ENCODE measurements at places on chromosomes 3 and 15.

GRCh38 chr3:155657161-155657560 is 87.7 kb downstream of the PLCH1 start:
- no peak for DNase-seq

GRCh38 chr15:48681353-48681752 is 35.8 kb upstream of the FBN1 start:
- DNase-seq: peak; percentile 94

DNA sequence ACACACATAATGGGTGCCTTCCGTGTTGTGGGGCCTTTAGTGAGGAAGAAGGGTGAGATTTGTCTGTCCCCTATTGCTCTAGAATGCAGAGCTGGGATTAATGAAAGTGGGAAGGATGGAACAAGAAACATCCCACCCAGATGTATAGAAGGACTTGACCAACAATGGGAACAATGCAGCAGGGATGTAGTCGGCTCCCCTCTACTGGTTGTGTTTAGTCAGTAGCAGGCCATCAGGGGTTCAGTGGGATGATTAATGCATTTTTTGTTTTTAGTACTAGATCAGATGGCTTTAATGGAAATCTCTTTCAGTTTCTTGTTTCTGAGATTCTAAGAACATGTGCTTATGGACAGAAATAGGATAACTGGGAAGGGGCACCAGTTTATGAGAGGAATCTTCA is 156.0 kb upstream of the ROPN1 start:
- no peak for DNase-seq

GRCh38 chr3:172586436-172586835 is 63.2 kb upstream of the TNFSF10 start:
- DNase-seq: no peak

DNA sequence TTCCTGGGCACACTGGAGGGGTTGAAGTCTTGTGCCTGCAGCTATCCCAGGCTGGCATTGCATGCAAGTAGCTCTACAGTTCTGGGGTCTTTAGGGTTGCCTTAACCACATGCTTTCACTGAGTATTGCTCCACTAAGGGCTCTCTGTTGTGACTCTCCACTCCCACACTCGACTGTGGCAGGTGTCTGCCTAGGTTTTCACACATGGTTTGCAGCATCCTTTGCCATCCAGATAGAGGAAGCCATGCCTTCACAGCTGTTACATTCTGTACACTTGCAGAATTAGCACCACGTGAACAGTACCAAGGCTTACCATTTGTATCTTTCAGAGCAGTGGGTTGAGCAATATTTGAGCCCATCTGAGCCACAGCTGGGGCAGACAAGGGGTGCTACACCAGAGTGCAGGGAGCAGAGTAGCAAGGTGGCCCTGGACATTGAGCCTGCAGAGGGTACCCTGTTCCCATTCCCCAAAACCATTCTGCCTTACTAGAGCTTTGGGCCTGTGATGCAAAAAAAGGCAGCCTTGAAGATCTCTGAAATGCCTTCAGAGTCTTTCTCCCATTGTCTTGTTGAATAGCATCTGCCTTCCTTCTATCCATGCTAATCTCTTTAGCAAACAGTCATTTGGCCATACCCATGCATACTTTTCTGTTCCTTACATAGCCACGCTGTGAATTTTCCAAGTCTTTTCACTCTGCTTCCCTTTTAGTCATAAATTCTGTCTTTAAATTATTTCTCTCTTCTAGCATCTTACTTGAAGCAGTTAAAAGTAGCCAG is 95.2 kb upstream of the PLCL2 start:
- no peak for DNase-seq

GRCh38 chr15:59998305-59998949 is 5.7 kb upstream of the FOXB1 start:
- no peak for DNase-seq

DNA sequence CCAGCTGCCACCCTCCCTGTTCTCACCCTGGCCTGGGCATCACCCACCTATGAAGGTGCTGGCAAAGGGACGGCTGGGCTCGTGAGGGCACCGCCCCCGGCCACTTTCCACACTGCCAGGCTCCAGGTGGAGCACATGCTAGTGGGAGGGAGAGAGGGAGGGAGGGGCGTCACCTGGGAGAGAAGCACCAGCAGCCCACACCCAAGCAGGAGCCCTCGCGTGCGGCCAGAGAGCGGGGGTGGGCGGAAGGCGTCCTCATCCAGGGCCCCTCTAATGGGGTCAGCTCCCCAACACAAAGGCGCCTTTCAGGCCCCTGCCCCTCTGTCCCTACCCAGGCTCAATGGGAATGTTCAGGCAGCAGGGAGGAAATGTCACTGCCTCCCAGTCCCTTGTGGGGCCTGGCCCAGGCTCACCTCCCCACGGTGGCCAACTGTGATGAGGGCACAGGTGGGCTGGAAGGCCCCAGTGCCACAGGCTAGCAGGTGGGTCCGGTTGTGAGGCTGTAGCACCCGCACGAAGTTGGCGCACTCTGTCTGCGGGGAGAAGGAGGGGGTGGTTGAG is 3.1 kb downstream of the SEMA3G start:
- no peak for DNase-seq

GRCh38 chr3:194287977-194288706 is 63.0 kb downstream of the CPN2 start:
- no peak for DNase-seq

DNA sequence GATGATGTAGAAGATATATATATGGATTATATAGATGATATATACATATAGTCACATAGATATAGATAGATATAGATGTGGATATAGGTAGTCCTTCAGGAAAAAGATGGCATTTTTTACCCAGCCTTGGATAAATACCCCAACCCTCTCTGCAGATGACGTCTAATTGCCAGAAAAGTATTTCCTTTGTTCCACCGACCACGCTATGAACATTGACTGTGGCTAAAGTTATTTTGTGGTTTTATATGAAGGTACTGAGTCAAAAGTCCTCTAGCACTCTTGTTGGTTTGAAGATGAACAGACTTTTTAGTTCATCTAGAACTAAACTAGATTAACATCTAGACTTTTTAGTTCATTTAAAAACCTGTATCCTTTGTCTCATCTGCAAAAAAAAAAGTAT is 207.7 kb downstream of the PLOD2 start:
- no peak for DNase-seq

DNA sequence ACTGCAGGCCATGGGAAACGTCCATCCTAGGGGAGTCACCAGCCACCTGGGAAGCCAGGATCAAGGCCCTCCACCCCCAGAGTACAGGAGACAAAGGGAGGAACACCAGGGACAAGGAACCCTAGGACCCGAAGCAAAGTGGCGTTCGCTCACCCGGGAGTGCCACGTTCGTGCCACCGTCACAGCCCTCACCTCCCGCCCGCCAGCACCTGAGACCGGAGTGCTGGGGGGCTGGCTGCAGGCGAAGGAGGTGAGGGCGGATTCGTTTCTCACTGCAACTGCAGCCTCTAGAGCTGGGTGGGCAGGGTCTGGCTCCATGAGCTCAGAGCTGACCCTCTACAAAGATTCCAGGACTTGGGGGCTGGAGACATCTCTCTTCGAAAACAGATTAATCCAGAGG is 26.3 kb downstream of the ZDHHC19 start:
- DNase-seq: no peak

DNA sequence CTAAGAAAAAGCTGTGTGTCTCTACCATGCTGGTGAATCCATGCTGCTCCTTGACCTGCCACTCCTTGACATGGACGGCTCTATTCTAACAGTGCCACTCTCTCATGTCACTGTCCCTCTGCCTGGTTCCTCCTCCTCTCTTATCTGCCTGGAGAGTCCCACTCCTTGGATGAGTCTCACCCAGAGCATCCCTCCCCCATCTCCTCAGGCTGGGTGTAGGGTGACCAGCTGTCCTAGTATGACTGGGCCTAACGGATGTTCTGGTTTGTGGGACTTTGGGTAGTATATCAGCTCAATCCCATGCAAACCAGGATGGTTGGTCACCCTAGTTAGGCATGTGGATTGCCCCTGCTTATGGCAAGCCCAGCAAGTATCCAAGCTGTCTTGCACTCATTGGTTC is 54.3 kb downstream of the LIPC start:
- no peak for DNase-seq

DNA sequence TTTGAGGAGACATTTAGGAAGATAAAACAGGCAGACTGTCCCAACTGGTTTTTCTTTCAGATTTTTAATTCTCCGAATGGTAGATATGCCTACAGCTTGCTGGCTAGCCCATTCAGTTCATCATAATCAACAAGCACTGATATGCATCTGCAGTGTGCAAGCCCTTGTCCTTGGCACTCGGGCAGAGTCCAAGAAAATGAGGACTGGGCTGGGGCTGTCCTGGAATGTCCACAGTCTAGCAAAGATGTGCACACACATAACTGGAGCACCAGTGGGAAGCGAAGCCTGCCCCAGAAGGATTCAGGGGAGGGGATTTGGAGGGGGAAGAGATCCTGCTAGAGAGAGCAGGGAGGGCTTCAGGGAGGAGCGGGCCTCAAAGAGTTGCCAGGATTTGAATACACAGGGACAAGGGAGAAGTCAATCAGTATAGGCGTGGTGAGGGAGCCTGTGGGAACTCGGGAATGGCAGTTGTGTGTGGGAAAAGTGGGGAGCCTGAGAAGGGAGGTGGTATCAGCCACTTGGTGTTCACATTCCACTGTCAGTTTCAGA is 8.7 kb downstream of the FAH start:
- no peak for DNase-seq

DNA sequence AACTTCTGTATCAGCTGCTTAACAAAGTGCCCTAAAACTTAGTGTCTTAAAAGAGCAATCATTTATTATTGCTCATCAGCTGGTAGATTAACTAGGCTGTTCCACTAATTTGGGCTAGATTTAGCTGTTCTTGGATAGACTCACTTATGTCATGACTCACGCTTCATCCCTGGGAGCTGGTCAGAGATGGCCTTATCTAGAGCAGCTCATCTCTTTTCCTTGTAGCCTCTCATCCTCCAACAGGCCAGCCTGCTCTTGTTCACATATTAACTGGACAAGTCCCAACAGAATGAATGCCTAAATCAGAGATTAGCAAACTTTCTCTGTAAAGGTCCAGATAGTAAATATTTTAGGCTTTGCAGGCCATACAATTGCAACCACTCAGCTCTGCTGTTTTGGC is 66.9 kb upstream of the PLAAT1 start:
- DNase-seq: no peak

DNA sequence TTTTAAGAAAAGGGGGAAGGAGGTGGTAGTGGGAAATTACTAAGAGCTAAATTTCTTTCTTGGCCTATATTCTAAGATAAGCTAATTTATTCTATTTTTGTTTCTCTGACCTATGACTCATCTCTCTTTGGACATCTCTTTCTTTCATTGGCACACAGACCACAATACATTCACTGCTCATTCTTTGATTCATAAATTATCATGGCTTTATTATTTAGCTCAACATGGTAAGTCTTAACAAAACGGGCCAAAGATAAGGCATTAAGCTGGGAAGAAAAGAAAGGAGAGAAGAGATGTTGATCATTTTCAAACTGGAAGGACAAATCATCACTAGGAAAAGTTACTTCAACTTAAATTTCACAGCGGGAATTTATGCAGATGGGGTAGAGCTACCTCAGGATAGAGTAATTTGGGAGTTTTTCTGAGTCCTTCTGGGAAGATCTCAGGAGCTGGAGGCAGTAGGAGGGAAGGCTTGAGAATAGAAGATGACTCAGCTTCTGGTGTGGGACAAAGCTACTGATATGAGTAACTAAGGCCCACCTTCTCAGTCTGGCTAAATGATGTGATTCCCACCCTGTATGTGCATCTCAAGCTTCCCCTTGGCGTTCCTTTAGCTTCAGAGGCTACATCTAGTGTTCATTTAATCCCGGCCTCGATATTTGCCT is 7.5 kb upstream of the ALCAM start:
- DNase-seq: peak; percentile 86

GRCh38 chr15:74307827-74308811 is 59.3 kb downstream of the CYP11A1 start:
- DNase-seq: peak; percentile 67

GRCh38 chr15:74235962-74236361 is at the start of gene CCDC33:
CCDC33 (plus strand) TSS chr15:74236326; CDS start chr15:74236720, 394 bp downstream.
- no peak for DNase-seq

DNA sequence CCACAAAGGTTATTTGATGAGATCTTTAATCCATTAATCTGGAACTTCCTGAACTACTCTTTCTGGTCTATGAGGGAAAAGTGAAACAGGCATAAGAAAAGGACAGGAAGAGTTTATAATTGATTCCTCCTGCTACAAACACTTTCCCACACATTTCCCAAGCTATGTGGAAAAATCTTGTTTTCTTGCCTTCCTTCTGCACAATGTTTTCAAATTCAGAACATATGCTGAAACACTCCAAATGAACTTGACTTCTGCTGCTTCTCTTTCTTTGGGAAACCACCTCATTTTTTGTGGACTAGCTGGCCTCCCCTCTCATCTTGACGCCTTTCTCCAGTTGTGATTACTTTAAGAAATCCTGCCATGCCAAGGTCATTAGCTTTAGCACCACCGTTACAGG is 100.7 kb upstream of the PTPRG start:
- no peak for DNase-seq

GRCh38 chr3:188151438-188151837 is 2.5 kb upstream of the LPP start:
- DNase-seq: peak; percentile 40

DNA sequence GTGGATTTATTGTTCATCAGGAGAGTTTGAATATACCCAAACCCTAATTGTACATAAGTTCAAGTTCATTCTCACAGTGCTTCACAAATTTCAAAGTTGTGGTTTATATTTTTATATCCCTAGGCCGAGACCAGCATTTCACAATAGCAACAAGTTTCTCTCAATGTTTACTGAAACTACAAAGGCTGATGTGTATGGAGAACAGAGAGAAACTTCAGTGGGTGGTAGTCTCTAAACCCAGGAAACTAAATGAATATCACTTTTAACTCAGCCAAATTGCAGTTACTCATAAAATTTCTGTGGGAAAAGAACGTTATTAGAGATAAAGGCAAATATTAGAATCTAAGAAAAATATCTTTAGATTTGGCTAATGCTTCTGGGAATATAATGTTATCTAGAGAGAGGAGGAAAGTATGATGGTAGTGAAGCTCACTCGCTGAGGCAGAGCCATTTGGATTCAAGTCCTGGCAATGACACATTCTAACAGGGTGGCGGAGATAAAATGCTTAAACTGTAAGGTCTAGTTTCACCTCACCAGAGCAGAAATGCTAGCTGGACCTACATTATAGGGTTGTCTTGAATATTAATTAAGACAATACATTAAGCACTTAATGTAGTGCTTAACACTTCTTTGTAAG is 514.8 kb downstream of the EPHA3 start:
- no peak for DNase-seq

GRCh38 chr3:184171562-184171961 is 3.1 kb upstream of the AP2M1 start:
- DNase-seq: peak; percentile 93

DNA sequence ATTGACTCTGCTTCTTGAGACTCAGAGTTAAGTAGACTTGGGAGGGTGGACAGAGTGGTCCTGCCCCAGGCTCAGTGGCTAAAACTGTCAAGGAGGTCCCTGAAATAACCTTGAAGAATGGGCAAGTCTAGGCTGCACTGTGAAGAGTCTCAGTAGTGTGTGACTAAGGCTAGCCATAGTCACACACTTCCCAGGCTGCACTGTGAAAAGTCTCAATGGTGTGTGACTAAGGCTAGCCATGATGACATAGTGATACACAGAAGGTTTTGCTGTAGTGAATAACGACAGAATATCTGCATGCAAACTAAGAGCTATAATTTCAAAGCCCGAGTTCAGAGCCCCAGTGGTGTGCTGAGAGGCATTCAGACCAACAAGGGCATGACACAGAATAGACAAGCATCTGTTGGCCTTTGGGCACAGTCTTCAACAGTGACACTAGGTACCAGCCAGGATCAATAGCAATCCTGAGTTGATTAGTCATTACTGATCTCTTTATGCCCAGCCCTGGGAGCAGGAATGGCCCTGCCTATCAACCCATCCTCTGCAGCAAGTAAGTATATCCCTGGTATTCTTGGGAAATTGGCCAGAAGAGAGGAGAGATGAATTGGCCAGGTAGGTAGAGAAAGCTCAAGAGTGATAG is 72.4 kb upstream of the BBX start:
- DNase-seq: no peak
